ENCODE measurements at places on chromosomes 4 and X.

GRCh38 chr4:174204164-174204831 is 79.2 kb downstream of the FBXO8 start:
- DNase-seq = no peak

- DNase-seq = no peak
Observed at GRCh38 chrX:67624325-67624724, 80.5 kb downstream of the AR start.

DNA sequence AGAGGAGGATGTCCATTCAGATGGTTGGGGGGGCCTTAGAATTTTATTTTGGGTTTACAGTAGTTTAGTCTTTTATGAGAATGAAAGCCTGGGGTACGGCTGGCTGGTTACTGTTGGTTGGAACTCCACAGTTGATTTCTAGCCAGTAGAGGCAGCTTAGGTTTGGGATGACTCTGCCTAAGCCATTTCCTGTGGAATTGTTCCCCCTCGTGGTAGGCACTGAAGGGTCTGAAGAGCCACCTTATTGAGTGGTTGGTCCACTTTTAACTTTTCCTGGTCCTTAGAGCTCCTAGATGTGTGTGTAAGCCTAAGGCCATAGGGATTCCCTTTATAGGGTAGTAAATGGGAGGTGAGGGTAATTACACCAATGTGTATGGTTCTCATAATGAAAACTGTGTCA is 19.7 kb downstream of the SPIN3 start:
- DNase-seq = no peak

DNA sequence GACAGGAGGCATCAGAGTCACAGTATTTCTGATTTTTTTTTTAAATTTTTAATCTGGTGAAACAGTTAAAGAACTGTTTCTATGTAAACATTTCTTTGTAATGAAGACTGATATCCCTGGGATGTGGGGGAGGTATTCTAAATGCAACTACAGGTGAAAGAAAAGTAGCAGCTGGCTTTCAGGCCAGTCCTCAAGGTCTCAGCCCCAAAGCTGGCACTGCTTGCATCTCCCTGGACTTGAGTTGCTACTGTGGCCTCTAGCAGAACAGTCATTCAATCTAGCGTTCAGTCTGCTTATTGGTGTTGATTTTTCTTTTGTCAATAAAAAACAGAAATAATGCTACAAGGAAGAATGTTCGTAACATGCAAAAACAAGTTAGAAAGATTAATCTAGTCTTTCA is 4.9 kb downstream of the MBNL3 start:
- no peak for DNase-seq

DNA sequence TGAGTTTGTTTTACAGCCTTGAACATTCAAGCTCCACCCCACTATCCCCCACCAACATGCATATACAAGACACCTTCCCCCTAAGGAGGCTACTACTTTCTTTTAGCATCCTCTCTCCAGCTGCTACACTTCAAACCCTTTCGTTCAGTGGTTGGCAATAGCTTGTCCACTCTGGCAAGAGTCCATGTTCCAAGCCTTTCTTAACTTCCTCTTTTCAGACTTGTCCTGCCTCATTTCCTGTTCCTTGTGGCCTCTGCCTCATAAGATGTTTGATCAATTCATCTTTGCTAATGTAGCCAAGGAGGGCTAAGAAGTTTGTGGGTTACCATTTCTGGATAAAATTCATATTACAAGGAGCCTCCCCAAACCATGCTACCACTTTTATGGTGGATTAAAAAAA is 20.8 kb upstream of the ZCCHC12 start:
- DNase-seq = no peak

GRCh38 chrX:20067709-20068561 is 48.8 kb downstream of the MAP7D2 start:
- DNase-seq = no peak

DNA sequence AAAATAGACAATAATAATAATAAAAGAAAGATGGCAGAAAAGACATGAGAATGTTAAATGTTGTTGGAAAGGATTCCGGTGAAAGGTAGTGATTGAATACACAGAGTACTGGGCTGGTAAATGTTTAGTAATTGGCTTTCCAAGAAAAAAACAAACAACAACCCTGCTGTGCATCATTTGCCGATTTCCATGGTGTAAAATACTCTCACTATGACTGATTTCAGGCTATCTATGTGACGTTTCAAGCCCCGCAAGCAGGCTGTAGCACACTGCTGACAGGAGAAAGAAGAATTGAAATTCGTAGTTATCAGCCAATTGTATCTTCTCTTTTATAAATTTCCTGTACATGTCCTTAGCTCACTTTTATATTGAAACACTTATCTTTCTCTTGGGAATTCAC is 13.6 kb upstream of the SEPTIN6 start:
- no peak for DNase-seq

DNA sequence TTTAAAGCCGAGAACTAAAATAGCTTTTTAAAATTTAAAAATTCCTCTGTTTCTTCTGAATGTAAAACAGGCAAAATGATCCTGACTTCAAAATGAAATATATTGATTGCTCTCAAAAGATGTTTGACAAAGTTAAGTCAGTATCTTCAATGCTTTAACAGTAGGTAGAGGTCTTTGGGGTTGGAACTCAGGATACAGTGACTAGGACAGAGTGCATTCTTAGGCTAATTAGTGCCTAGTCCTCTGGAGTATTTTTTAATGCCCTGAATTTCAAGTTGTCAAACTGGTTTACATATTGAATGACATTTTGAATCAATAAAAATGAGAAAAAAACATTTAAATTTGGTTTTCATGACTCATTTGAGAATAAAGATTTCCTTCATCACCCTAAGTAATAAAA is 877.3 kb downstream of the ADGRL3 start:
- no peak for DNase-seq
